Activated CD4-positive, alpha-beta T cell treated with anti-CD3 and anti-CD28 coated beads, Interleukin-2, amount 50 U/mL, for 24 hours (primary cell): ENCODE measurements at places on chromosomes 12 and 14.

DNA sequence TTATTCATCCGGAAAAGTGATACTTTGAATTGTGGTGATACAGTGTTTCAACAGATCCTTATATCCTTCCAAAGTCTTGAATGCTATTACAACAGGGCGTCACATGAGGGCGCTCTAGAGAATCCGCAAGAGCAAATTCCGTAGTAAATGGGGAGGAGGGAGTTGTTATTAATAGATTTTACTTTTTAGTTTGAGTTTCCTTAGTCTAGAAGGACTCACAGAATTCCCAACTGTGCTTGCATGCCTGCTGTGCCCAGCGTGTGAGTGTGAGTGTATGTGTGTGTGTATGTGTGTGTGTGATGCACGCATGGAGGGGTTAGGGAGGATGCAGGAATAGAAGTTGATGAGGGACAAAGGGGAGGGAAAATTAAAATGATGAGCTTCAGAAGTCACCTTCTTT, 375.3 kb downstream of the C12orf75 start:
- DNase-seq, result no peak

- no peak for DNase-seq
Measured at GRCh38 chr12:109458771-109459208, 18.3 kb downstream of the KCTD10 start.

GRCh38 chr14:29576927-29577326, 350.7 kb downstream of the PRKD1 start:
- DNase-seq, result no peak

- no peak for DNase-seq
Measured at GRCh38 chr14:103103461-103104388, 9.2 kb downstream of the EXOC3L4 start.

DNA sequence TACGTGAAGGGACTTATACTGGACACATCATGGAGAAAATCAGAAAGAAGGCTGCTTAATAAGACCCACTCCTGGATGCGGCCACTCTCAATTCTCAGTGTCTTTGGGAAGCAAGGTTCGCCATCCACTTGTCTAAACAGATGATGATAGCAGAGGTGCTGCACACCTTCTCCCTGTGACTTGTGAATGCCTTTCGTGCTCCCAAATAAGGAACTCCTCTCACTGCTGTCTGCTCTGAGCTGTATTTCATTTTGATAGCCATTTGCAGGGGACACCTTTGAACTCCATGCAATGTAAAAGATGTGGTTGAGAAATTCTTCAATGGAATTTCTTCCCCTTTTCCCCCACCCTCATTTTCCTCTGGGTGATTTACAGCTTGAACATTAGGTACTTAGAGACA, 11.6 kb downstream of the RMST start:
- DNase-seq, result no peak

DNA sequence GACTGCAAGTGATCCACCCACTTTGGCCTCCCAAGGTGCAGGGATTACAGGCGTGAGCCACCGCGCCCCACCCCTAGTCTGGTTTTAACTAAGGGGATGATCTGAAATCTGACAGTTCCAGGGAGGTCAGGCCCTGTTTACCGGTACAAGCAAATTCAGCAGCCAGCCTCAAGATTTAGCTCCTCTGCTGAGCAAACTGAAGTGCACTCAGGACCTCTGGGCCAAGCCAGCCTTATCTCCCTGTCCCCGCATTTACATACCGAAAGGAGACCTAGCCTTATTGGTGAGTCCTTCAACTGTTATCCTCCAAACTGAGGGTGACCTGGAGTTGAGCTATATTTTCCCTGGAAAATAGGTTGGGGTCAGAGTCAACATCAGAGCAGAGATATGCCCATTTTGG, 835 bp upstream of the ABHD4 start:
- no peak for DNase-seq

DNA sequence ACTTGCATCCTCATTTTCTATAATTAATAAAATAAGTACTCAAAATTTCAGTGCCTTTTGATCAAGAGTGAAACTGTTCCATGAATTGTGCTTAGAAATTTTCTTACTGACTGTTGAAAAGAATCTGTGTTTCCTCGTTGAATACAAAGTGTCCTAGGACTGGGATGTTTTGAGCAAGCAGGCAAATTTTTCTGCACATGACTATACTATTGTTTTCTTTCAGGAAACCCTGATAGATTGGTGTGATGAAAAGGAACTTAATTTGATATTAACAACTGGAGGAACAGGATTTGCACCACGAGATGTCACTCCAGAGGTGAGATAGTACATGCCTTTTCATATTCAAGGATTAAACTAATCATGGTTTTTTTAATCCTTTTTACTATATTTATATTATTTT, 316.3 kb downstream of the GPHN start:
- no peak for DNase-seq

DNA sequence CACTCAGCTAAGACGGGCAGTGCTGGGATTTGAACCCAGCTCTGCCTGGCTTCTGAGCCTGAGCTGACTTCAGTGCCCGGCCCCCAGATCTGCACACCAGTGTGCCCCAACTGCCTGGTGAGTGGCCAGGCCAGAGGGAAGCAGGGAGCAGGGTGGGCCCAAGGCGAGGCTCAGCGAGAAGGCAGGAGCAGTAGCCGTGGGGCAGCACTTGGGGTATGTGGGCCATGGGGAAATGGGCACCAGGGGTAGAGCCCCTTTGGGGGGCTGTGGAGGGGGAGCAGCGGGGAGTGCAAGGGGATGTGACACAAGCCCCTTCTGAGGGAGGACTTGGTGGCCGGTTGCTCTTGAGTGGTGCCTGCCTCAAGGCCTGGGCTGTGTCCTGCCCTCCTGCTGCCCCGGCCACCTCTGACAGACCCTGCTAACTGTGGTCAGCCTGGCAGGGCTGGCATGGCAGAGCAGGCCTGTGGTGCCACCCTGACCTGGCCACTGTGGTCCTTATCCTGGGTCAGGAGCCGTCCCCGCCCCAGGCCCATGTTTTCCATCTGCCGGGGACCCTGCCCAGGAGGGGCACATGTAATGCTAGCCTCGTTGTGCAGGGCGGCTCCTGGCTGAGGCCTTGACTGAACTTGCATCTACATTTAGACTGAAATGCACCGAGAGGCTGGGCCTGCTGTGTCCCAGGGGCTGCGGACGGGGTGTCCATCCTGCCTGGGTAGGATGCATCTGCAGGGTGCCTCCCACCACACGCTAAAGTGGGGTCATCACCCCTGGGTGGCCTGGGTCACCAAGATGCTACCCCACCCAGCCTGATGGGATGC, 90.5 kb downstream of the KIF26A start:
- no peak for DNase-seq

- DNase-seq, result no peak
Measured at GRCh38 chr14:21300892-21301291, 21.0 kb downstream of the RPGRIP1 start.

- no peak for DNase-seq
Measured at GRCh38 chr14:100740196-100740825, 13.6 kb downstream of the DLK1 start.

- DNase-seq, result no peak
Measured at GRCh38 chr14:61330511-61330910, 9.1 kb downstream of the PRKCH start.

DNA sequence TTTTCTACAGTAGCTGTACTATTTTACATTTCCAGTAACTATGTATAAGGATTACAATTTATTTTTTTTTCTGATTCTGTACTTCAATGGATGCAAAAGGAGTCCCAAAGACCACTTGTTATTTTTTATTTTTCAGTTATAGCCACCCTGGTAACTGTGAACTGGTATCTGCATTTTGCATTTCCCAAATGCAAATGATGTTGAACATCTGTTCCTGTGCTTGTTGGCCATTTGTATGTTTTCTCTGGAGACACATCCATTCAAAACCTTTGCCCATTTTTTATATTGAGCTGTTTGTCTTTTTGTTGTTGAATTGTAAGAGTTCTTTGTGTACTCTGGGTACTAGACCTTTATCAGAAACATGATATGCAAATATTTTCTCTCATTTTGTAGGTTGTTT, 485.6 kb downstream of the LRIG3 start:
- no peak for DNase-seq

GRCh38 chr14:61129168-61129745, 148.2 kb downstream of the SLC38A6 start:
- no peak for DNase-seq

DNA sequence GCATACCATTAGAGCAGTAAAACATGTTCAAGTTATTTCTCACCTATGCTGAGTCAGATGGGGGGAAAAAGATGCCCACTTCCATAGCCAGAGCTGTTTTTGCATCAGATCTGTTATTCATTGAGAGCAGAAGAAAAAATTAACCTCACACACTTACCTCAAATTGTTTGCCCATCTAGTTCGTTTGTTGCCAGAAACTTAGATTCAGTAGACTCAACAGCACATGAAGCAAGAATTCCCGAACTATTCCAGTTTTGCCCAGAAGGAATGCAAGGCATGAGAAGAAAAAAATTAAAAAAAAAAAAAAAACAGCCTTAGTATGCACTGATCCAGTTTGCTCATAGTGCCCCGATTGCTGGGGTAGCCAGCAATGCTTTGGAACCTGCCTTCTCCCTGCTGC, 12.4 kb upstream of the DPF3 start:
- DNase-seq, result no peak

GRCh38 chr12:62922539-62922938, 12.4 kb downstream of the PPM1H start:
- no peak for DNase-seq

DNA sequence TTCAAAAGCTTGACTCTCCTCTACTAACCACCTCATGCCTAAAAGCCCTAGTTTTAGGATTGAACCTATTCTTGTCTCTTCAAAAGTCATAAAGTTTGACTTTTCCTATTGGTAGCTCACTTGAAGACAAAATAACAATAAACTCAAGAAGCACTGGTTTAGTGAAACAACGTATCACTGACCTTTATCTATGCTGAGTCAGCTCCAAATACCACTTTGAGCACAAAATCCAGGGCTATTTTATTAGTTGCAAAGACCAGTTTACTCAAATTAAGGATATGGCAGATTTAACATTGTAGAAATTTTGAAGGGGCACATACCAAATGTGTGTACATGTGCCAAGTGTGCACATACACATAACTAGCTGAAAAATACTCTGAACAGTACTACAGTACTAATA, 45.0 kb downstream of the PIK3C2G start:
- no peak for DNase-seq

DNA sequence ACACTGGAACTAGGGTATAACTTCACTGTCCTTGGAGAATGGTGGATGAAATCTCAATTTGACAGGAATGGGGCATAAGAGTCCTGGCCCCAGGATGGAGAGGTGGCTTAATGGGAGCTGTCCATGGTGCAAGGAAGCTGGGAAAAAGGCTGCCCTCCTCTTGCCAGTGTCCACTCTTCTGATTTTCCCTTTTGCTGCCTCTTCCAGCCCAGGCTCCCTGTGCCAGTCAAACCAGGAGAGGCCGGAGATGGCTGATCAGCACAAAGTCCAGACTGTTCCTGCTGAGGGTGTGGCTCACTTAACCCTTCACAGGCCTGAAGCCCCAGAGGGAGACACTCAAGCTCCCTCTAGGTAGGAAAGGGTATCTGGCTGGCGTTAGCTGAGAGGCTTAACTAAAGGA, at the start of gene MYO1A:
TSS of gene MYO1A (minus strand) at position 240 of the 400 bp plus-strand sequence. CDS start 1,806 bp downstream, outside the sequence.
- no peak for DNase-seq

GRCh38 chr14:50410921-50411320, 14.2 kb upstream of the CDKL1 start:
- DNase-seq, result no peak

GRCh38 chr12:129854591-129854990, 49.2 kb downstream of the TMEM132D start:
- DNase-seq, result no peak

GRCh38 chr14:104883681-104884361, 18.8 kb downstream of the CEP170B start:
- no peak for DNase-seq

DNA sequence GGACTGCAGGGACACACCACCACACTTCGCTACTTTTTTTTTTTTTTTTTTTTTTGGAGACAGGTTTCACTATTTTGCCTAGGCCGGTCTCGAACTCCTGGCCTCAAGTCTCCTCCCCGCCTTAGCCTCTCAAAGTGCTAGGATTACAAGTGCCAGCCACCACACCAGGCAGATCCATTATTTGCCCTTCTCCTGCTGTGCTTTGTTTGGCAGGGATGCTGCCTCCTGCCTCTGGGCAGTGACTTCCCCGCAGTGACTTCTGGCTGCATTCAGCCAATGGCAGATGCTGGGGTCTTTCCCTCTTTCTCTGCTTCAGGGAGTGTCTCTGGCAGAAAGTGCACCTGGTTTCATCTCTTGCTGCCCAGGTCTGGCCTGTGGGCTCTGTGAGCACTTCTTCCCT, 6.7 kb upstream of the MORN3 start:
- no peak for DNase-seq

GRCh38 chr14:102799684-102800562, 22.7 kb downstream of the TRAF3 start:
- DNase-seq, result no peak

GRCh38 chr14:34266344-34266743, 195.7 kb downstream of the SPTSSA start:
- no peak for DNase-seq

DNA sequence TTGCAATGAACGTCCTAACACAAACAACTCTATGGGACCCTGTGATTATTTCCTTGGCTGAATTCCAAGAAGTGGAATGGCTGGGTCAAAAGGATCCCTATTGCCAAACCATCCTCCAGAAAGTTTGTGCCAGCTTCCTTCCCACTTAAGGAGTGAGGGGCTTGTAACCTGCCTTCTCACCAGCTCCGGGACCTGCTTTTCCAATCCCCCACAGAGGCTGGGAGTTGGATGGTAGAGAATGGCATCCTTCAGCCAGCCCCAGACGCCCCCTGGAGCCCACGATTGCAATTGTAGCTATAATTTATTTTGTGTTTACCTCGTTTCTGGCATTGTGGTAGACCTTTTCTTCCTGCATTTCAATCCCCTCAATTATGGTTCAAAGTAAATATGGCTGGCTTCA, 9.7 kb upstream of the ZDHHC22 start:
- no peak for DNase-seq

DNA sequence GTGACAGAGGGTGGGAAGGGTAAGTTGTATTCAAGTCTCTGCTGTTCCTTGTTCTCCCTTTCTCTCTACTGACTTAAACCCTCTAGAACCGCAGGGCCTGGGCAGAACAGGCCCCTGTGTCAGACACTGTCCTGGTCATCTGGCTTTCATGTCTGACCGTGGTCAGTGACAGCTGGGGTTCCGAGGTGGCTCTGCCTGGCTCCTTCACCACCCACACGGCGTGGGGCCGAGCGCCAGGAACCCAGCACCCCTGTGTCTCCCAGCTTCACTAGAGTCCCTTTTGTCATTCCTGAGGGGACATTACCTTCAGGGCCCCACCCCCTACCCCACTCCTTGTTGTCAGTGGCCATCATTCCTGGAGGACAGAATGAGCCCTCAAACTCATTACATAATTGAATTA, 168.9 kb downstream of the ADGRD1 start:
- no peak for DNase-seq

DNA sequence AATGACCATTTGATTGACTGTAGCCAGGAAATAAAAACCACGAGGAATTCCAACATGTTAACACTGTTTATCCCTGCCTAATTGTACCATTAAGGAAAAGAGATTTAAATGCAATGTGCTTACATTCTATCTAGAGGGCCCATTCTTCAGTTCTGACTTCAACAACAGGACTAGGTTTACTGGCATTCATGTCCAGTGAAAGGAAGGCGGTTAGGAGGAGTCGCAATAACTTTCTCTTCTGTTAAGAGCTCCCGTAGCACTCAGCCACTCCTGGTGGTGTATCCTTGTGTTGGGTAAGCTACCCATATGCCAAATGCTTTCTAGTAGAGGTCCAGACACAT, 154.7 kb downstream of the STXBP6 start:
- no peak for DNase-seq
